ENCODE measurements at places on chromosomes 12 and 14. TPM values are rescaled to one million over a fixed set of nuclear protein-coding genes. Genes with fewer than 3 reads are reported as not detected.

GRCh38 chr12:54521293-54522060, 23.9 kb downstream of the NCKAP1L start:
- no peak for DNase-seq

DNA sequence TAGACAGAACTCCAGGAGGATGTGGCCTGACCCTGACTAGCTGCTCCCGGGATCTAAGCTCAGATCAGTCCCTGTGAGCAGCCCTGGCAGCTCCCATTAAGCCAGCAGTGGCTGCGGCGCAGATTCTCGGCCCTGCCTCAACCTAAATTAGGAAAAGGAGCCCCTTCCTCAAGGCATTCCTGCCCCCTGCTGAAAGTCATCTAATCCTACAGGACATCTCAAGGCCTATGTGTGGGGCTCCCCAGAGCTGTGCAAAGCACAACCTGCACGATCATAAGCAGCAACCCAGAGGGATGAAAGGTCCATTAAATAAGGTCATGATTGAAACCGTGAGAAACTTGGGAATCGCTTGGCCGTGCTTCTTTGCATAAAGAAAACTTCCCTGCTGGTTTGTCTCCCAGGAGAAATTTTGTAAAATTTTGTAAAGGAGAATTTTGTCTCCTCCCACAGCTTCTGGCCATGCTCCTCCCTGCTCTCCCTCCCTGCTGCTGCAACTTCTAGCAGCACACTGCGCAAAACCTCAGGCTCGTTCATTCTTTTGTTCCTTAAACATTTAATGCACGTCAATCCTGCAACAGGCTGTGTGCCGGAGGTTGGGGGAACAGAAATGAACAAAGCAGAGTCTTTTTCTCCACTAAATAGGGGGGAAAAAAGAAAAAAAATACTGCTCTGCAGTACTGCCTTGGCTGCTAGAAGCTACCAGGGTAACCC, 96.6 kb upstream of the SLC35F4 start:
- no peak for DNase-seq

Gene BAZ2A
- total RNA-seq = 206 TPM

DNA sequence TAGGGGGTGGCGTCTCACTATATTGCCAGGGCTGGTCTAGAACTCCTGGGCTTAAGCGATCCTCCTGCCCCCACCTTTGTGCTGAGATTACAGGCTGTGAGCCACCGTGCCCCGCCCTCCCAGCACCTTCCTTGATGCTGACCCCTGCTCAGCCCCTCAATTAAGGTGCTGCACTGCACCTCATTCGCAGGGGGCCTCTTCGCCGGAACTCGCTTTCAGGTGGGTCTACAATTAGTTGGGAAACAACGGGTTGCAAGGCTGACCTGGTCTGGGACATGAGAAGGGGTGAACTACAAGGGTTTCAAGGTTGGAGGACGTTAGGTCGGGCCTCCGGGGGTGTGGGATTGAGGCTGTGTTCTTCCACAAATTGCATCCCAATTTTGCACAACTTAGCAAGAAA, 1.2 kb upstream of the NOP2 start:
- no peak for DNase-seq

Gene HRK
- total RNA-seq = not detected

Measured in CD4-positive, alpha-beta memory T cell (primary cell).